ENCODE measurements at places on chromosomes 16 and 17.
A peak's percentile ranks its signal among the peaks of the same experiment; 100 is the strongest.

DNA sequence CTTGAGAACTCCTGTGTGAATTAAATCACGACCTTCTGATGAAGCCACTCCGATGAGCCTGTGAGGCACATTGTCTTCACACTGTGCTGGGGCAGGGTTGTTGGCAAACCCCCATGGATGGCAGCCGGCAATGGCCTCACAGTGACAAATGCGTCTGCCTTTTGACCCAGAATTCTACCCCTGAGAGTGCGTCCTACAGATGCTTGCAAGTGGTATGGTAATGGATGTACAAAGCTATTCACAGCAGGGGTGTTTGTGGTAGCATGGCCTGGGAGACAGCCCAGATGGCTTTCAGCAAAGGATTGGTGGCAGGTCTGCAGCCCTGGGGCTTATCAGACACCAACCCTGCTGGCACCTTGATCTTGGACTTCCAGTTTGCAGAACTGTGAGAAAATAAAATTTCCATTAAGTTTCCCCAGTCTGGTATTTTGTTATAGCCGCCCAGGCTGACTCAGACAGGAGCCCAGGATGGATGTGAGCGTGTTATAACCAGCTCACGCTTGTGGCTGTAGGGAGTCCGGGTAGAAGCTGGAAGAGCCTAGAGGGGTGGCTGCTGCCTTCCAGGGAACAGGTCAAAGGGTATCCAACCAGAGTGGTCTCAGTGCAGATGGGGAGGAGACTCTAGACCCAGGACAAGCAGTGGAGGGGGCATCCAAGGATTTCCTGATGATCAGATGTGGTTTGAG, 10.1 kb downstream of the AFMID start:
- DNase-seq = peak; percentile 53
- H3K36me3 ChIP-seq = peaks cover 23% of the 10 kb centered on the region
- H3K27ac ChIP-seq = no peak overlapping the region
- H3K4me3 ChIP-seq = no peak overlapping the region
- H3K4me1 ChIP-seq = peaks cover 10% of the 10 kb centered on the region

- no peak overlapping the region for H3K27ac ChIP-seq
- H3K36me3 ChIP-seq = no peaks in the 10 kb centered on the region
- peaks cover 16% of the 10 kb centered on the region for H3K27me3 ChIP-seq
- H3K4me3 ChIP-seq = no peak overlapping the region
- no peak for DNase-seq
Measured at GRCh38 chr16:8505327-8505991, 84.9 kb downstream of the TMEM114 start.

GRCh38 chr17:53560953-53561352, 261.8 kb upstream of the KIF2B start:
- no peak overlapping the region for H3K27ac ChIP-seq
- DNase-seq = no peak
- H3K4me1 ChIP-seq = no peaks in the 10 kb centered on the region
- H3K4me3 ChIP-seq = no peak overlapping the region
- no peaks in the 10 kb centered on the region for H3K36me3 ChIP-seq
- H3K27me3 ChIP-seq = no peaks in the 10 kb centered on the region

DNA sequence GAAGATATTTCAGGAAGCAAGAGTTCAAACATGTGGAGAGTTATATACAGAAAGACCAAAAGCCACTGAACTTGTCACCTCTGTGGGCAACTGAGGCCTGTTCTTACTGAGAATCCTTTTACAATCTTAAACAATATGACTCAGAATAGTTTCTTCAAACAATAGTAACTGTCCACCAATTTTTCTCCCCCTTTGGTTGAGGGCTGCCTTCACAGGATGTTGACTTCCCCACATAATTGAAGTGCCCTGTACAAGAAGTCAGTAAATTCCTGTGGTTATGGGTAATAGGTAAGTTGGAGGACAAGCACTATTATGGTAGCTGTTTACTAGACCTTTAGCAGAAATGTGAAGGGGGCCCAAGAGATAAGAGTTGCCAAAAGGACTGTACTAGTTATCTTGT, 215.8 kb downstream of the CDH8 start:
- no peak overlapping the region for H3K27ac ChIP-seq
- no peaks in the 10 kb centered on the region for H3K27me3 ChIP-seq
- H3K4me1 ChIP-seq = no peaks in the 10 kb centered on the region
- H3K36me3 ChIP-seq = no peaks in the 10 kb centered on the region

DNA sequence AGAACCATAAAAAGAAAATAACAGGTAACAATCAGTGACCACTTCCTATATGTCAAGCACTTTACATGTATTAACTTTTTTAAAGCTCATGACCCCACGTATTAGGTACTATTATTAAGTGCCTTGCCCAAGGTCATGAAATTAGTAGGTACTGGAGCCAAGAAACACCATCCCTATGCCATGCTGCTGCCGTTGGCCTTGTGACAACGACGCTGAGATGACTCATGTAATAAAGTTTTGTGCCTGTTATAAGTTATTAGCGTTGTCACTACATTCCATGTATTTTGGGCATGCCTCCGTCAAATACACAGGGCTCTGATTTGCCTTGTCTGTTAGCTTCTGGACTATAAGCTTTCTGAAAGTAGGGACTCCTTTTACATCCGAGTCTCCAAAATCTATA, 1.4 kb downstream of the BBS2 start:
- no peak for DNase-seq
- H3K36me3 ChIP-seq = no peaks in the 10 kb centered on the region
- no peak overlapping the region for H3K27ac ChIP-seq
- H3K27me3 ChIP-seq = no peaks in the 10 kb centered on the region
- peak overlapping the region; percentile 79 for H3K4me3 ChIP-seq

GRCh38 chr17:67139784-67140665, 95.7 kb downstream of the CACNG1 start:
- no peaks in the 10 kb centered on the region for H3K27me3 ChIP-seq
- peaks cover 2% of the 10 kb centered on the region for H3K4me1 ChIP-seq
- DNase-seq = peak; percentile 54
- H3K4me3 ChIP-seq = no peak overlapping the region
- peaks cover 15% of the 10 kb centered on the region for H3K36me3 ChIP-seq

DNA sequence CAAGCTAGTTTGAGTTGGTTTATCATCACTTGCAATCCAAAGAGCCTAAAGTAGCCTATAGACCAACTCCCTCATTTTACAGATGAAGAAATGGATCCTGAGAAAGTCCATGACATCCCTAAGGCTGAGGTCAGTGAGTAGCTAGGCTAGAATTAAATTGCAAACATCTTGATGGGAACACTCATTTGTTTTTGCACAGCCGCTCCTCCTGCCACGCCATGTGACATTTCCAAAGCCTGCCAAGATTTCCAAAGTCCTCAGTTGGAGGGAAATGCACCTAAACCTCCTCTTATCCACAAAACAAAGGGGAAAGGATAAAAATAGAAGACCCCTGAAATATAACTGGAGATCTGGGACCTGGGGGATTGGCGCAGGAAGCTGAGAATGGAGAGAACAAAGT, 15.0 kb downstream of the TMEM92 start:
- H3K4me1 ChIP-seq = peaks cover 5% of the 10 kb centered on the region
- no peak overlapping the region for H3K4me3 ChIP-seq
- no peak for DNase-seq
- H3K27me3 ChIP-seq = no peaks in the 10 kb centered on the region

- H3K36me3 ChIP-seq = no peaks in the 10 kb centered on the region
- no peak overlapping the region for H3K27ac ChIP-seq
- no peaks in the 10 kb centered on the region for H3K27me3 ChIP-seq
- H3K4me3 ChIP-seq = no peak overlapping the region
- DNase-seq = no peak
Measured at GRCh38 chr16:51719376-51719775, 568.3 kb upstream of the SALL1 start.

DNA sequence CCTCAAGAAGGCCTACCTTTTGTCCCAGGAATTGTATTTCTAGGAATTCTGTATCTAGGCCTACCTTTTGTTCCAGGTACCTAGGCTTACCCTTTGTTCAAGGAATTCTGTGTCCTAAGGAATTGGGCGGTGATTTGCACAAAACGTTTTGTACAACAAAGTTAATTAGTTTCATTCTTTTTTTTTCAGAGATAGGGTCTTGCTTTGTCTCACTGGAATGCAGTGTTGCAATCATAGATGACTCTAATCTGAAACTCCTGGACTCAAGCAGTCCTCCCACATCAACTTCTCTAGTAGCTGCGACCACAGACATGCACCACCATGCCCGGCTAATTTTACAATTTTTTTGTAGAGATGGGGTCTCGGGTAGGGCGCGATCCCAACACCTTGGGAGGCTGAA, 7.0 kb downstream of the CDR2L start:
- DNase-seq = no peak
- no peak overlapping the region for H3K27ac ChIP-seq
- H3K27me3 ChIP-seq = no peaks in the 10 kb centered on the region
- no peaks in the 10 kb centered on the region for H3K4me1 ChIP-seq
- 0 out of 2 replicates have a peak, but pooled peaks cover 9% of the 10 kb centered on the region for H3K36me3 ChIP-seq

- no peak overlapping the region for H3K27ac ChIP-seq
- H3K27me3 ChIP-seq = peaks cover 75% of the 10 kb centered on the region
- peak overlapping the region; percentile 73 for H3K4me3 ChIP-seq
- peaks cover 6% of the 10 kb centered on the region for H3K4me1 ChIP-seq
- no peak for DNase-seq
- no peaks in the 10 kb centered on the region for H3K36me3 ChIP-seq
Measured at GRCh38 chr17:79792984-79793923, 3.6 kb downstream of the CBX8 start.

DNA sequence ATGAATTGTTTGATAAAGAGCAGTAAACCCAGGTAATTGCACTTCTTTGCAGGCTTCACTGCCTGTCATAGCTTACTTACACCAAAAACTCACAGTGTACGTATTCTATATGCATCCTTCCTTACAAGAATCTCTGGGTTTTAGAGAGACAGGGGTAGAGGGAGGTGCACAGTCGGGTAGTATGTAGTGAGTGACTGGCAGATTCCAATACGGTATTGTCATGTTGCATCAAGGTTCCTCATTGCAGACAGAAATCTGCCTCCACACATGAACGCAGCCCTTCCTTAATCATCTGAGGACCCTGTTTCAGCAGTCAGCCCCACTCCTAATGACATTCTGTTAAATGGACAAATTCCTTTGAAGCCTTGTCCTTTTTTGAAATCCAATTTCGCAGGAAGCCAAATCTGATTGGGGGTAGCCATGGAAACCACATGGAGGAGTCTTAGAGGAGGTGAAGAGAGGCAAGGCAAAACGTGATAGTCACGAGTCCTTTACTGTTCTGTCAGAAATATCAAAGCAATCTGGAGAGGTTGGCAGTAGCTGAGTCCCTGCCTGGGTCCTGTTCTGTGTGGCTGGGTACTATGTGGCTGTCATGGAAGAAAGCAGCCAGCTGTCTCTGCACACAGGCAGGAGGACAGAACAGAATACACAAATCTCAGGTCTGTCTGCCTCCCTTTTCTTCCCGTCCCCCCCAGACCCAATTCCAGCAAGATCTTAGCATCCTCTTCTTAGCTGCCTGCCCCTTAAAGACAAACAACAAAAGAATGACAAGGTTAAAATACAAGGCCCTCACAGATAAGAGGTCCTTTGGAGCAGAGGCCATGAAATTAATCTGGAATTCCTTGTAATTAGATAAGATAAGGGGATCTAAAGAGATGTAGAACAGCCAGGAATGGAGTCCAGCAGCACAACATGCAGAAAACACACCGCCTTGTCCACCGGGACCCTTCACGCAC, 3.1 kb upstream of the SKAP1 start:
- H3K36me3 ChIP-seq = no peaks in the 10 kb centered on the region
- peaks cover 16% of the 10 kb centered on the region for H3K27me3 ChIP-seq
- H3K4me3 ChIP-seq = no peak overlapping the region
- H3K4me1 ChIP-seq = no peaks in the 10 kb centered on the region
- DNase-seq = no peak
- H3K27ac ChIP-seq = no peak overlapping the region

GRCh38 chr17:50731575-50732460, 12.4 kb downstream of the LUC7L3 start:
- no peaks in the 10 kb centered on the region for H3K4me1 ChIP-seq
- peaks cover 16% of the 10 kb centered on the region for H3K36me3 ChIP-seq
- H3K27me3 ChIP-seq = no peaks in the 10 kb centered on the region
- H3K4me3 ChIP-seq = no peak overlapping the region
- no peak overlapping the region for H3K27ac ChIP-seq

DNA sequence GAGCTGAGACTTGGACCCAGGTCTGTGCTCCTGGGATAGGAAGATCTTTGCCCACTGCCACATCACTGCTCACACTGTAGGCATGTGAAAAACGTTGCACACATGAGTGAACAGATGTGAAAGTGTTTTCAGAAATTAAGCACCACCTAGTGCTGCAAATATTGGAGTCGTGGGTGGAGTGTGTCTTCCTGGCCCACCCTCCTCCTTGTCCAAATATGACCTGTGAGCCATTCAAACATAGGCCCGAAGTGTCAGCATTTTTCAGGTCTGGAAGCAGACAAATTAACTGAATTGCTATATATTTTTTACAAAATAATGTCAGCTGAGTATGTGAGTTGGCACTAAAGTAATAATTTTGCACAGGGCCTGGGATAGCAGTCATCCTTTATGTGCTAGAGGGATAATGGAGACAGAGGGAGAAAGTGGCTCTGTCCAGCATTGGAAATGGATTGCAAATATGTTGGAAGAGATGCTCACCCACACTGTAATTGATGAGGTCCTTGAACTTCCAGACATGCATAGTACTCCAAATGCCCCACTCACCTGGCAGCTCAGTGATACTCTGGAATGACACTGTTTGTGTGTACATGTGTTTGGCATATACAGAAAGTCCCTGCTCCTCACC, 58.7 kb downstream of the ACSM1 start:
- H3K4me1 ChIP-seq = no peaks in the 10 kb centered on the region
- H3K27me3 ChIP-seq = no peaks in the 10 kb centered on the region
- DNase-seq = no peak
- no peaks in the 10 kb centered on the region for H3K36me3 ChIP-seq
- H3K27ac ChIP-seq = no peak overlapping the region

DNA sequence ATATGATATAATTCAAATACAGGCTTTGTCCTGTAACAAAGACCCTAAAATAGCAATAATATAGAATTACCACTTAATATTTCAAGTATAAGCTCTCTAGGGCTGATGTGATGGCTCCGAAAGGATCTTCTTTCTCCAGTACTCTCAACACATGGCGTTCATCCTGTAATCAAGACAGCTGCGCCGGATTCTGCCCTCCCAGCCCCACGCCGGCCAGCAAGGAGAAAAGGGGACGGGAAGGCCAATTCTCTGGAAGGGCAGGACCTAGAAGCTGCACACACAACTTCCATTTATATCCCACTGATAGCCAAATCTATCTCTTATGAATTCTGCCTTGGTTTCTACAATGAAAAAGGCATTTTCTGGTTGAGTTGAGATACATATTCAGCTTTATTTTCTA, 32.0 kb downstream of the CCDC182 start:
- H3K27me3 ChIP-seq = no peaks in the 10 kb centered on the region
- no peaks in the 10 kb centered on the region for H3K36me3 ChIP-seq
- no peak overlapping the region for H3K27ac ChIP-seq
- no peak for DNase-seq
- H3K4me3 ChIP-seq = no peak overlapping the region
- no peaks in the 10 kb centered on the region for H3K4me1 ChIP-seq

GRCh38 chr17:74290340-74290739, 16.3 kb downstream of the DNAI2 start:
- DNase-seq = no peak
- no peak overlapping the region for H3K4me3 ChIP-seq
- no peaks in the 10 kb centered on the region for H3K27me3 ChIP-seq

Measured in H9 (cell line).